ENCODE measurements at places on chromosomes 6 and 20. TPM values are rescaled to one million over a fixed set of nuclear protein-coding genes. Genes with fewer than 3 reads are reported as not detected.

PROCR gene
- total RNA-seq: 351 TPM

VSTM2L gene
- total RNA-seq: 0.29 TPM

COL11A2 gene
- total RNA-seq: 0.33 TPM

CRYBG1 gene
- total RNA-seq: 34.6 TPM

OSER1 gene
- 47.0 TPM for total RNA-seq

HTR1B gene
- total RNA-seq: 31.8 TPM

OOEP gene
- total RNA-seq: not detected

IP6K3 gene
- not detected for total RNA-seq

All from vein endothelial cell (primary cell).